ENCODE measurements at places on chromosomes 5 and 9. TPM values are rescaled to one million over a fixed set of nuclear protein-coding genes. Genes with fewer than 3 reads are reported as not detected.

- no peaks in the 10 kb centered on the region for H3K36me3 ChIP-seq
- H3K4me1 ChIP-seq: peaks cover 8% of the 10 kb centered on the region
- no peaks in the 10 kb centered on the region for H3K27me3 ChIP-seq
Measured at GRCh38 chr5:56817263-56818014, 2.1 kb downstream of the MAP3K1 start.

C9orf153 gene
- 0.22 TPM for polyA plus RNA-seq

DNA sequence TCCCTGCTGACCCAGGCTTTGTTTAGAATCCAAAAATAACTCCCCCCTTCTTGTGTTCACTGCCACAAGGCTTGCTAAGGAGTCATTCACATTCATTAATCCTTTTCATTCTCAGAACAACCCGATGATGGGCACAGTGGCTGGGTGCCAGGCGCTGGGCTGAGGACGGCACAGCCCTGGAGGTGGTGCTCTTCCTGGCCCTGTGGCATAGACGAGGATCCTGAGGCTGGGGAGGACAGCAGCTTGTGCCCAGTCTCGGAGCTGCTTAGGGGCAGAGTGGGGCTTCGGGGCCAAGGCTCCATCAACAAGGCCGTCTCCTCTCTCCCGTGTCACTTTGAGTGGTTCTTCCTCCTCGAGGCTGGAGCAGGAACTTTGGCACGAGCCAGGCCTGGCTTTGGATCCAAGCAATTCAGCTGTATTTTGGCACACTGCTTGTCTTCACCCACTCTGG, 166.7 kb downstream of the TTLL11 start:
- no peaks in the 10 kb centered on the region for H3K27me3 ChIP-seq
- no peaks in the 10 kb centered on the region for H3K36me3 ChIP-seq
- no peak for DNase-seq
- H3K27ac ChIP-seq: no peak overlapping the region
- no peaks in the 10 kb centered on the region for H3K4me1 ChIP-seq

DNA sequence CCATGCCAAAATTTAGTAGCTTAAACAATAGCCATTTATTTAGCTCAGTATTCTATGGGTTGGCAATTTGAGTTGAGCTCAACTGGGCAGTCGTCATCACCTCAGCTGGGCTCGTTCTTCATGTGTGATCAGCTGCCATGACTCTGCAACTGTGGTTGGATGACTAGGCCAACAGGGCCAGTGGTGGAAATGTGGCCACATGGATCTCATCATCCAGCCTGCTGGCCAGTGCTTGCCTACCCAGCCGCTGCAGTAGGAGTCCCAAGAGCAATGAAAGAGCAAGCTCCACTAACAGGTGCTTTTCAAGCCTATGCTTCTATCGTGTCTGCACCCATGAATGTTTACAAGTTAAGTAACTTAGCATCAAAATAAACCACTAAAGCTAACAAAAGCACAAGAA, 158.0 kb downstream of the ATPSCKMT start:
- H3K4me3 ChIP-seq: no peak overlapping the region
- no peaks in the 10 kb centered on the region for H3K4me1 ChIP-seq
- no peaks in the 10 kb centered on the region for H3K27me3 ChIP-seq
- H3K36me3 ChIP-seq: no peaks in the 10 kb centered on the region

DNA sequence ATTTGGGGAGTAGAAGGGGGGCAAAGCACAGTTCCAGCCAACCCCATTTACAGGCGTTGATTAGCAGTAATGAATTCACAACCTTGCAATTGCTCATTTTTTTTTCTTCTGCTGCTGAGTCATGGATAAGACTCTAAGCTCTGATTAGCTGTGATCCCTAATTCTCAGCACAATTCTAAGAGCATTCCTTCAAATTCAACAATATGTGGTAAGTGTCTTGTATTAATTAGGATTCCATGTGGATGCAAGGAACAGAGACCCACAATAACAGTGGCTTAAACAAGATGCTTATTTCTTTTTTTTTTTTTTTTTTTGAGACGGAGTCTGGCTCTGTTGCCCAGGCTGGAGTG, 133.4 kb downstream of the PALM2AKAP2 start:
- no peak for DNase-seq
- no peaks in the 10 kb centered on the region for H3K27me3 ChIP-seq
- no peaks in the 10 kb centered on the region for H3K36me3 ChIP-seq
- H3K4me1 ChIP-seq: peaks cover 13% of the 10 kb centered on the region
- no peak overlapping the region for H3K4me3 ChIP-seq
- H3K27ac ChIP-seq: no peak overlapping the region

ZNF879 gene
- polyA plus RNA-seq: 3.8 TPM

DNA sequence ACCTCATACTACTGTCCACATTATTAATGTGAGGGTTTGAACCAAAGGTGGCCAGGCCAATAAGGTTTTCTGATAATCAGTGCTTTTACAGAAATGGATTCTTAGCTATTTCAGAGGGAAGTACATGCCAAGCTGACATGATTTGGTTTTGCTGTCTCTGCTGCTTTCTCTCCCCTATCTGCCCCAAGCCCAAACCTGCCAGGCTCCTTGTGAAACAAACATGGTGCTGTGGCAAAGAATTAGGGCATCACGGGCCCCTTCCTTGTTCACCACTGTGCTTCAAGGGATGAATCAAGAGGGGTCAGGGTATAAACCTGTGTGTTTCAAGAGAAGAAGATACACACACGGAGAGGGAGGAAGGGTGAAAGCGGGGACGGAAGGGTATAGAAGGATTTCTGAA, 41.3 kb upstream of the SMU1 start:
- H3K36me3 ChIP-seq: peaks cover 70% of the 10 kb centered on the region
- H3K4me3 ChIP-seq: no peak overlapping the region
- H3K27ac ChIP-seq: no peak overlapping the region
- no peak for DNase-seq
- no peaks in the 10 kb centered on the region for H3K4me1 ChIP-seq

DNA sequence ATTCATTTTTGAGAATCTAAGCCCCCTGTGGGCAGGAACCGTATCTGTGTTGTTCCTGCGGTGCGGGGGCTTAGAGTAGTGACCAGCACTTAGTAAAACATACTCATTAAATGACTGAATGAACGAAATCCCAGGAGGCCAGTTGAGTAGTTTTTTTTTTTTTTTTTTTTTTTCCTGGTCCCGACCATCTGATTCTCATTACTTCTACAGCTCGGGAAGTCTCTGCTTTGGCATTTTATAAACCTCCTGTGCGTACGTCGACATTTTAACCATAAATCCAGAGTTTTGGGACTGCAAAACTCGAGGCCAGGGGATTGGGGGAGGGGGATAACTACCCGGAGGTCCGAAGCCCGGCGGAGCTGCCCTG, 31.5 kb upstream of the SPRY4 start:
- no peaks in the 10 kb centered on the region for H3K27me3 ChIP-seq
- H3K27ac ChIP-seq: peak overlapping the region; percentile 54
- H3K4me3 ChIP-seq: peak overlapping the region; percentile 63
- H3K36me3 ChIP-seq: no peaks in the 10 kb centered on the region
- H3K4me1 ChIP-seq: peaks cover 10% of the 10 kb centered on the region

SPATA9 gene
- polyA plus RNA-seq: 1.1 TPM

CARD6 gene
- polyA plus RNA-seq: 3.4 TPM

DNA sequence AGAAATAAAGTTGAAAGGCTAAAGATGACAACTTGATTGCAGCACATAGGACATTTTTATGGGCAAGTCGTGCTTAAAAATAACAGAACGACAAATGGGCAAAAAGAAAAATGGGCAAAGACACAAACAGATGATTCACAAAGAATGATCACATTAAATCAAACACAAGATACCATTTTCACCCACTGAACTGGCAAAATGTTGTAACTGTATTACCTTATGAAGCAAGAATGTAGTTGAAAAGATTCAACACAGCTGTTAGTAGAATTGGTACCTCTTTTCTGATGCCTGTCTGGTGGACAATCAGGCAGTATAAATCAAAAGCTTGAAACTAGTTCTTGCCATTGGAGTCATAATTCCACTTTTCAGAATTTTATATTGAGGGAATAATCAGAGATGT, 81.0 kb upstream of the PALM2AKAP2 start:
- peaks cover 2% of the 10 kb centered on the region for H3K27me3 ChIP-seq
- DNase-seq: no peak

GRCh38 chr5:103526164-103526915, 36.2 kb downstream of the NUDT12 start:
- no peaks in the 10 kb centered on the region for H3K36me3 ChIP-seq
- H3K4me3 ChIP-seq: no peak overlapping the region
- H3K27me3 ChIP-seq: no peaks in the 10 kb centered on the region
- peaks cover 15% of the 10 kb centered on the region for H3K4me1 ChIP-seq

DNA sequence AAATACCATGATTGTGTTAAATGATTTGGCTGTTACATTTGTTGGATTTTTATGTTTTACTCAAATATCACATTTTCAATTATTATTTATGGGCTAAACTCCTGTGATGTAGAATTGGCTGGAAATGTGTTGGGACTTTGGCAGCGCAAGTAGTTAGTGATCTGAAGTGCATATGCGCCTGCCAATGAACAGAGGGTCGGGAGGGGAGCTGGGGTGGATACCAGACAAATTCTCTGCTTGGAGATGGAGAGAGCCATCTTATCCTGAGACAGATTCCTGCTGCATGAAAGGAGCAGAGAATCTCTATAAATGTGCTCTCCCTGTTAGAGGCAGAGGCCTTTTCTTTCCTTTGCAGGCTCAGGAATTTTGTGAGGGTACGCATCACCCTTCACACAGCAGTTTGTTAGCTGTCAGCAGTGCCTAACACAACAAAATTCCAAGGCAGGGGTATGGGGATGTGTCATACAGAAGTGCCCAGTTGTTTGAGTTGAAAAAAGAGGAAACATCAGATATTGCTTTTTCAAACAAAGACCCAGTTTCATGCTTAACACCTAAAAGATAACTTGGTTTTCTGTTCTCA, 489.1 kb downstream of the CSNK1G3 start:
- no peak overlapping the region for H3K4me3 ChIP-seq
- no peaks in the 10 kb centered on the region for H3K36me3 ChIP-seq
- peaks cover 3% of the 10 kb centered on the region for H3K4me1 ChIP-seq
- H3K27ac ChIP-seq: no peak overlapping the region

DNA sequence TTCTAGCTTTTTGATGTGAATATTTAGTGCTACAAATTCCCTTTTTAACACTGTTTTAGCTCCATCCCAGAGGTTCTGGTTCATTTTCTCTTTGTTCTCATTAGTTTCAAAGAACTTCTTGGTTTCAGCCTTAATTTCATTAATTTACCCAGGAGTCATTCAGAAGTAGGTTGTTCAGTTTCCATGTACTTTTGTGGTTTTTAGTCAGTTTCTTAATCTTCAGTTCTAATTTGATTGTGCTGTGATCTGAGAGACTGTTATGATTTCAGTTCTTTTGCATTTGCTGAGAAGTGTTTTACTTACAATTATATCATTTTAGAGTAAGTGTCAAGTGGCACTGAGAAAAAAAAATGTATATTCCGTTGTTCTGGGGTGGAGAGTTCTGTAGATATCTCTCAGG, 240.1 kb upstream of the RASA1 start:
- H3K36me3 ChIP-seq: no peaks in the 10 kb centered on the region
- no peak for DNase-seq
- no peak overlapping the region for H3K27ac ChIP-seq
- H3K4me1 ChIP-seq: no peaks in the 10 kb centered on the region
- H3K4me3 ChIP-seq: no peak overlapping the region

- no peak overlapping the region for H3K27ac ChIP-seq
- H3K36me3 ChIP-seq: no peaks in the 10 kb centered on the region
- no peak for DNase-seq
- no peaks in the 10 kb centered on the region for H3K4me1 ChIP-seq
Measured at GRCh38 chr5:31703757-31704156, 64.8 kb downstream of the PDZD2 start.

- H3K4me1 ChIP-seq: no peaks in the 10 kb centered on the region
- no peak for DNase-seq
- no peaks in the 10 kb centered on the region for H3K27me3 ChIP-seq
- H3K27ac ChIP-seq: no peak overlapping the region
- no peak overlapping the region for H3K4me3 ChIP-seq
Measured at GRCh38 chr9:9730174-9730573, 882.6 kb downstream of the PTPRD start.

GGTA1 gene
- 8.8 TPM for polyA plus RNA-seq

- H3K27ac ChIP-seq: no peak overlapping the region
- H3K36me3 ChIP-seq: no peaks in the 10 kb centered on the region
- no peak overlapping the region for H3K4me3 ChIP-seq
- DNase-seq: peak; percentile 70
Measured at GRCh38 chr5:135242021-135242865, 156.8 kb downstream of the MACROH2A1 start.

MED22 gene
- 20.2 TPM for polyA plus RNA-seq

DNA sequence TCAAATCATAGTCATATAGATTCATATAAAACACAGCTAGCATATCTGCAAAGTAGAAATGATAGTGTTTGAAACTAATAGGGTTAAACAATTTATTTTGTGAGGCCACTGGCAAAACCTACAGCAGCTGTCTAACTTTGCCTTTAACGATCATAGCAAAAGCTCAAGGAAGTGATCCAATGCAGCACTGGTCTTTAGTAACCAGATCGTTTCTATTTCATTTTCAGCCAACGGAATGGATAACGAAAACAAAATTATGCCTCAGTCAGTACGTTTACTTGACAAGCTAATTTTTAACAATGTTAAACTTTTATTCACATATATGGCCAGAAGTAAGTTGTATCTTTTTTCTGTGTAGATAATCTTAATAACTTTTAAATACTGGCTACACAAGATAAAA, 17.7 kb downstream of the MLLT3 start:
- DNase-seq: no peak
- H3K4me1 ChIP-seq: no peaks in the 10 kb centered on the region
- H3K4me3 ChIP-seq: peak overlapping the region; percentile 1
- H3K27ac ChIP-seq: no peak overlapping the region
- H3K27me3 ChIP-seq: no peaks in the 10 kb centered on the region

DNA sequence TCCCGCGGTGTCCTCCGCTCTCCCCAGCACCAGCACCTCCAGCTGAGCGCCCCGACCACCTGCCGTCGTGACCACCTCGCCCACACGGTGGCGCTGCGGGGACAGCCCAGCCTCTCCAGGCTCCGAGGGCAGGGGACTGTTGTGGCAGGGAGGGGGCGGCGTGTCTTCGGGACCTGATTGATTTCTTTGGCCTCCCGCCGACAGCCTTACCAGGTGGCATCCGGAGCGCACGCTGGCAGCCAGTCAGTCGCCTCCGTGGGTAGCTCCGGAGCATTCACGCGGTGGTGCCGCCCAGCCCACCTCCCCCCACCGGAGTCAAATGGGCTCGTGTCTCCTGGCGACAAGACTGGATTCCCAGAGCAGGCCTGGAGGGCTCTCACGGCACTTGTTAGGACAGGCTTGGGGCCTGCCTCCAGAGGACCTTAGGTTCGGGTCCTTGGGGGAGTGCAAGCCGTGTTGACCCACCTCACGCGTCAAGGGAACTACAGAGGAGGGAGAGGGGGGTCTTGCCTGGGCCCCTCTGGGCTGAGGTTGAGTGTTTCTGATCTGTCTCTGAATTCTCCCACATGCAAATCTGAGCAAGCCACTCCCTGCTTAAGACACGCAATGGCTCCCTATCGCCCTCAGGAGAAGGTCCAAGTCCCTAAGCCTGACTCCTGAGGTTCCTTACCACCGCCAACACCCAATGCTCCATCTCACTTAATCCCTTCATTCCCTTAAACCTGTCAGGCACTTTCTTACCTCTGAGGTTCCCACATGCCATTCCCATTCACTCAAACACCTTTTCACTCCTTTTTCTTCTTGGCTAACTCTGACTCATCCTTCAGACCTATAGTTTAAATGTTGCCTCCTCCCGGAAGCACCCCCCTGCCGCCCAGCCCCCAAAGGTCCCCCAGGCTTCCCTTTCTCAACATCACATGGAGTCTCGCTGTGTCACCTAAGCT, 51.2 kb upstream of the GGTA1 start:
- peaks cover 5% of the 10 kb centered on the region for H3K4me1 ChIP-seq
- peak overlapping the region; percentile 42 for H3K4me3 ChIP-seq
- DNase-seq: peak; percentile 61
- H3K27me3 ChIP-seq: peaks cover 6% of the 10 kb centered on the region
- no peaks in the 10 kb centered on the region for H3K36me3 ChIP-seq

GRCh38 chr5:142403583-142403982, 78.8 kb upstream of the SPRY4 start:
- H3K4me3 ChIP-seq: no peak overlapping the region
- no peak overlapping the region for H3K27ac ChIP-seq
- H3K27me3 ChIP-seq: no peaks in the 10 kb centered on the region
- peaks cover 12% of the 10 kb centered on the region for H3K4me1 ChIP-seq
- H3K36me3 ChIP-seq: no peaks in the 10 kb centered on the region
- peak; percentile 68 for DNase-seq
